ENCODE measurements at places on chromosomes 11 and 22. TPM values are rescaled to one million over a fixed set of nuclear protein-coding genes. Genes with fewer than 3 reads are reported as not detected.

TRIM66 gene
- total RNA-seq = 4.1 TPM

RFPL1 gene
- total RNA-seq = not detected

PRG3 gene
- not detected for total RNA-seq

SAA4 gene
- total RNA-seq = not detected

MLC1 gene
- not detected for total RNA-seq

OR52I2 gene
- not detected for total RNA-seq

NUDT22 gene
- total RNA-seq = 74.7 TPM

TRAF6 gene
- total RNA-seq = 8.4 TPM

NOX4 gene
- total RNA-seq = not detected

TRIM51 gene
- not detected for total RNA-seq

PARVG gene
- total RNA-seq = not detected

DDIAS gene
- 18.8 TPM for total RNA-seq

GGTLC2 gene
- total RNA-seq = not detected

SLC22A25 gene
- not detected for total RNA-seq

NLRP10 gene
- 2.1 TPM for total RNA-seq

CCDC157 gene
- 0.76 TPM for total RNA-seq

SHISA8 gene
- total RNA-seq = not detected

NPAS4 gene
- not detected for total RNA-seq

AAMDC gene
- total RNA-seq = 18.3 TPM

GRM5 gene
- total RNA-seq = 0.10 TPM

GRCh38 chr22:38699784-38700183 lies 959 bp downstream of the JOSD1 start:
- DNase-seq = peak; percentile 65

DNA sequence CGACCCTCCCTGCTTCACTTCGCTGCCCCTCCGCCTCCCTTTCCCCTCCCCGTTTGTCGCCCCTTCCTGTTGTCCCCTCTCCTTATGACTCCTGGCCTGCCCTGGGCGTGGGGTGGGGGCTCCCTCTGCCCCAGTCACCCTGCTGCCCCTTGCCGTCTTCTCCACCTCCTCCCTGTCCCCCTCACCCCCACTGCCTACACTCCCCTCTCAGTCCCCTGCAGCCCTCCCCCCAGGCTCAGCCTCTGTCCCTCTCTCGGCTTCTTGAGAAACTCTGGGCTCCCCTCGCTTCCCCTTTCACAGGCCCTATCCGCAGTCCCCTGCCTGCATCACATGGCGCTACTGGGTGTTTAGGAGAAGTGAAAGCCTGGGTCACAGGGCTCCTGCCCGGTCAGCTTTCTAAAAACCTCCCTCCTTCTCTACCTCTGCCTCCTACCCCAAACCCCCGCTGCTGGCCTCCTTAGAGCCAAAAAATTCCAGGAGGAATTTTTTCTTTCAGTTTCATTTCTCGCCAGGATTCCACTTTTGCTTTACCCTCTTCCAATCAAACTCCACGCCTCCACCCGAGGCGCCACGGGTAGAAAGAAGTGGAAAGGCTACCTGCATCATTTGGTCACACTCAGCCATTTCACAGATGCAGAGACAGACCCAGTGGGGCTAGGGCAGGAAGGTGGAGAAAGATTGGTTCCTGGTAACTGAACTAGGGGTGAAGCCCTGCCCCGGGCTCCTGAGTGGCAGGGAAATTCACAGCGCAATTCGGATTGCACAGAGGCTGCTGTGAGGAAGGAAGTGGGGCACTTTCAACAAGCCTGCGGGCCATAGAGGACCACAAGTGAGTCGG lies at the start of gene SLC15A3:
TSS of gene SLC15A3 (minus strand) at position 273 of the 838 bp plus-strand sequence. CDS start 625 bp downstream, outside the sequence.
- peak; percentile 70 for DNase-seq

DNA sequence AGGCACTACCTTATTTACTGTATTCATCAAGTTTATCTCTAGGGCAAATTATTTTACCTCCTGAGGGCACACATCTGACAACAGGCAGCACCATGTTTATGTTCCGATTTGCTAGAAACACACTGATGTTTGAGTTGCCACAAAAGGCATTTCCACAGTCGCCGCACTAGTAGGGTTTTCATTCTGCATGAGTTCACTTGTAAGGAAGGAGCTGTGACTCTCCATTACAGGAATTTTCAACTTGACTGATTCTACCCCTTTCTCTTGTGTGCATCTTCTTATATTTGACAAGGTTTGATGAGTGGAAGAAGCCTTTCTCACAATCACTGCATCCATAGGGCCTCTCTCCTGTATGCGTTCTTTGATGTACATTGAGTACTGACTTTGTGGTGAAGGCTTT lies 455.9 kb upstream of the CNTN5 start:
- peak; percentile 22 for DNase-seq

- no peak for DNase-seq
Measured at GRCh38 chr11:95595541-95595940, 194.0 kb downstream of the FAM76B start.

GRCh38 chr11:91795139-91795887 lies 429.3 kb upstream of the FAT3 start:
- peak; percentile 41 for DNase-seq

GRCh38 chr22:50403701-50404101 lies 60.6 kb downstream of the PPP6R2 start:
- no peak for DNase-seq

DNA sequence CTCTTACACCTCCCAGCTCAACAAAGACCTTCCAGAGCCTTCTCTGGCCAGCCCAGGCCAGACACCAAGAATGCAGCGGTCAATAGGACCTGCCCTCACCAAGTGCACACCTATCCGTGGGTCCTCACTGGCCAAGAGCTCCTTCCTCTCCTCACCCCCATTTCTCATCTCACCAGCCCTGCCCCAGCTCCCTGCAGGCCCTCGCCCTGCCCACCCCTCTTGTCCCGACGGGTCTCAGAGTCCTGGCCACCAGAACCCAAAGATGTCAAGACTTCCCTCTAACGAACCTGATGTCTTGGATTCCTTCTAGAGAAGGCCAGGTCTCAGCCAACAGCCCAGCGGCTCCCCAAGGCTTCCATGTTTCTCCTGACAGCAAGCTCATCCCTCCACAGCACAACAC lies 43.6 kb downstream of the IGF2 start:
- DNase-seq = no peak

GRCh38 chr11:62792202-62792575 lies 383 bp upstream of the TMEM223 start:
- DNase-seq = peak; percentile 24

DNA sequence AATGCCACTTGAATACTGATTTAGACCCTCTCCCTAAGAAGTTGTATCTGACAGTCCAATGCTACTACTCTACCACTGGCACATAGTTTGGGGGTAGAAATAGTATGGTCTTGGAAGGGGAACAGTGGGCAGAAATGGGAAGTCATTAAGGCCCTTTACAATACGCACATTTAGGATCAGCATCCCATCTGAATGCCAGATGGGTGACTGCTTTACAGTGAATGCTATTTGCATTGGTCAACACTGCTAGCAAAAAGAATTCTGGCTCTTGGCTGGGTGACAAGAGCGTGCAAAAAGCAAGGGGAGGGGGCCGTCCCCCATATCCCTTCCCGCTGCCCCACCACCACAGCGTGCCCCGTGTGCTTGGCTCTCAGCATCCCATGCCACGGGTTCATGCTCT lies 104.7 kb upstream of the BID start:
- no peak for DNase-seq

DNA sequence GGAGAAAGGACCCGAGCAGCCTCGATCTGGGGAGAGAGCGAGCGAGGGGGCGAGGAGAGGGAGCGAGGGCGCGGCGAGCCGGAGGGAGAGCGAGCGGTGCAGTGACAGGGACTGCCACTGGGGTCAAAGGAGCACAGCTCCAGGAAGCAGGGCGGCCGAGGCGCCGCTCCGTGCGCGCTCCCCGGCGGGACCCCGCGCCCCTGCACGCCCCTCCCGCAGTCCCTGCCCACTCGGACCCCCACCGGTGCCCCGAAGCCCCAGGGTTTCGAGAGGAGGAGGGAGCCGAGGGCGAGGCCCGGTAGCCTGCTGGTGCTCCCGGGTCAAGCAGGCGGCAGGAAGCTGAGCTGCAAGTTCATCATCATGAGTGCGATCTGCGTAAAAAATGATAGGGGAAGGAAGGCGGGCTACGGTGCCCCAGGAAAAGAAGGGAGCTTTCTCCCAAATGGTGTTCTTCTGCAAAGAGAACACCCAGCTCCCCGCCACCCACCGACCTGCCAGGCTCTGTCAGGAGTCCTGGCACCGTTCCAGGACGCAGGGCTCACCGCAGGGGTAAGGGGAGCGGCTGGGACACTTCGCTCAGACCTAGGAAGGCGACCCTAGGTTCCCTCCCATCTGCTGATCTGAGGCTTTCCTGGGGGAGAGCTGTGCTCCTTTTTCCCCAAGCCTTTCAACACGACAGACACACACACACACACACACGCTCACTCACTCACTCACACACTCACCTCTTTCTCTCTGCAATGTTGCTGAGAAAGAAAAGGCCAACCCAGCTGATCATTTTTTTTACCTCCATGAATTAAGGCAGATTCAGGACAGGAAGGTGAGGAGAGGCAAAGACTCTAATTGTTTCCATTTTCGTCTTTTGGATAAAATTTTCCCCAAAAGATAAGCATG lies at the start of gene MPPED2:
TSS of gene MPPED2 (minus strand) at position 103 of the 894 bp plus-strand sequence. CDS start 5,980 bp downstream, outside the sequence.
- no peak for DNase-seq

DNA sequence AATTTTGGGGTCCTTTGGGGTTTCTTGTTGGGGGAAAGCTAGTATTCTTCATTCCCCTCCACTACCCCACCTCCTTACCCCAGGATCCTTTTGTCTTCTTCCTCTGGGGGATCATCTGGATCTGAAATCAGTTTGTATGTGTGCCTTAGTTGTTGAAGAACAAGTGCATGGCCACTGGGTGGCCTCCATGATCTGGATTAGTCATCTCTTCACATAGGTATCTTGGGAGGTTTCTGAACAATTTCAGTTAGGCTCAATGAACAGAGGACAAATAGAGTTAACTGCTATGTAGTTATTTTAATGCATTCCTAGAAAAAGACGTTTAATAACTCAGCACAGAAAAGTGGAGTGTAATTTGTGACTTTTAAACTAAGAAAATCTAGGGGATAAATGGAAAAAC lies 7.1 kb upstream of the VWA5A start:
- peak; percentile 34 for DNase-seq

- DNase-seq = peak; percentile 93
Measured at GRCh38 chr11:122804161-122804560, 34.1 kb upstream of the CRTAM start.

- DNase-seq = no peak
Measured at GRCh38 chr11:94303966-94304958, at the start of gene IZUMO1R. Gene IZUMO1R (plus strand): TSS chr11:94304580. CDS start chr11:94305637, 1,057 bp downstream.

- no peak for DNase-seq
Measured at GRCh38 chr11:45449036-45449601, 163.0 kb upstream of the SYT13 start.

GRCh38 chr11:108914211-108914610 lies 249.3 kb downstream of the DDX10 start:
- DNase-seq = peak; percentile 30

DNA sequence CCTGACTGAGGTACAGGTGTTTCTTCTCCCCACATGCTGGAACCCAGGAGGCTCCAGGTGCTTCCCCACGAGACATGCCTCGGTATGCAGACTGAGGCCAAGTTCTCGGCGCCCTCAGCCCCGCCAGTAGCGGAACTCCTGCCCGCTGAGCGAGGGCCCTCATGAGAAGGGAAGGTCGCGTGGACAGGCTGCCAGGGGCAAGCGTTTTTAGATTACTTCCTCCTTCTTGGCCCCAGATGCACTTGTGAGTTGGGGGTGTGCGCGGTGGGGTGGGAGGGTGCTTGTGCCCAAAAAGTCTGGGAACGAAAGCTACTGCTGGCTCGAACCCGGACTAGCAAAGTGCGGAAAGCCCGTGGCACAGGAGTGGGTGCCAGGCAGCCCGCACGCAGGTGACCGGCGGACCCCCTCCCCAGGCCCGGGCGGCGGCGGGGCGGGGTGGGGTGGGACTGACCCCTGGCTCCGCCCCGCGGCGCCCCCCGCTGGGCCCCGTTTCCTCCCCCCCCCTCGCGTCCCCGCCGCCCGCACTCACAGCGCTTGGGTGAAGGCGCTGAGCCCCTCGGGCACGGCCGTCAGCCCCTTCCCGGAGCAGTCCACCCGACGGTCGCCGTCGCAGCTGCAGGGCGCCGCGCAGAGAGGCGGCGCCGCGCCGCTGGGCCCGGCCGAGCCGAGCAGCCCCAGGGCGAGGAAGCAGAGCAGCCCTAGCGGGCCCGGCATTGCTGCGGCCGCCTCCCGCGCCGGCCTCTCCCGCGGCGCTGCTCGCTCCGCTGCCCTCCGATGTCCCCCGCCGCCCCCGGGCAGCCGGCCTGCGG lies 797 bp downstream of the LGR4 start:
- peak; percentile 46 for DNase-seq

DNA sequence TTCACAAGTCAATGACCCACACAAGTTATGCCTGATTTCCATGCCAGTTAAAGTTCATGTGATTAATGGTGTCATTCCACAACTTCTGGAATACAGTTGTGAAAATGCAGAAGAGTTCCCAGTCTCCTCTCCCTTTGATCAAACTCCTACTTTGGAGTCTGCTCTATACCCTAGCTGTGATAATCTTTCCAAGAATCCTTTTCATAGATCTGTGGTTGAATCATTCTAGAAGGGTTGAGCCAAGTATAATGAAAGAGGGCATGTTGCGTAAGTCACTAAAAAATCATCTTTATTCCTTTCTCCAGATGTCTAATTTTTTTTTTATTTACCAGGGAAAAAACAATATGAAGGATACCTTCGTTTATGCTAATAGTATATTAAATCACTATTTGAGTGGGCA lies 89.7 kb upstream of the CARD18 start:
- peak; percentile 13 for DNase-seq

- peak; percentile 64 for DNase-seq
Measured at GRCh38 chr22:32801537-32802236, at the start of gene TIMP3. Gene TIMP3 (plus strand): TSS chr22:32801705. CDS start chr22:32802002, 297 bp downstream.

DNA sequence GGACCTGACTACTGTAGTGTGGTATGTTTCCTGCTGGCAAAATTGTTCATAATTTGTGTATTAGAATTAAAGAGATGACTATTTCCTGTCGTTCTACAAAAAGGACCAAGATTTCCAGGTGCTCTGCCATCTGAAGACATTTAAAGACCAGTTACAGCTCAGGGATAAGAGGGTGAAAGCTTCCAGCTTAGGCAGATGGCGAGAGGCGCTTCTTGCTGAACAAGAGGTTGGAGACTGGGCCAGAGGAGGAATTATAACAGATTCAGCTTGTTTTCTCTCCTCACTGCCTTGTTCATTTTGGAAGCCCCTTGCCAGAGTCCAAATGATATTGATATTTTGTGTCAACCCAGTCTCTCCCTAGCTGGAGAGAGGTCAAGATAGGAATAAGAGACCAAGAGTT lies 23.1 kb upstream of the NNMT start:
- no peak for DNase-seq

DNA sequence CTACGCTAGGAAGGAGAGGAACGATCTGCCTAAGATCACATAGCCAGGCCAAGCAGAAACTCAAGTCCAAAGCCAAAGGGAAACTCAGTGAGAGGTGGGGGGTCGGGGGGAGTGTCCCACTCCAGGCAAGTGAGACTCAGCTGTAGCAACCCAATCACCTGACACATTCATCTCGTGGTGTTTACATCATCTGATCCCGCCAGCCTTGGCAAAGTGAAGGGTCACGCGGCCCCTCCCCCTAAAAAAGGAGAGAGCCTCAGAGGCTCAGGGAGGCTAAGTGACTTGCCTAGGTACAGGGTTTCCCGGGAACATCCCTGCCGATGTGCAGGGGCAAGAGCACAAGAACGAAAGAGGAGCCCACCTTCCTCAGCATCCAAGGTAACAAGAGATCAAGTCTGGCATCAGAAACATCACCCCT lies 21.5 kb downstream of the MYH9 start:
- peak; percentile 61 for DNase-seq

GRCh38 chr11:66333896-66334604 lies 2.2 kb downstream of the RIN1 start:
- no peak for DNase-seq

- DNase-seq = no peak
Measured at GRCh38 chr22:35591714-35592417, 25.3 kb downstream of the MB start.

GRCh38 chr22:23065495-23066122 lies 4.7 kb upstream of the GNAZ start:
- DNase-seq = no peak
